H54 (cell line): ENCODE measurements at places on chromosomes 16 and 17.

GRCh38 chr16:28063591-28064061 is at the start of gene GSG1L:
Gene GSG1L (minus strand): TSS chr16:28063714. CDS start chr16:28063424, 290 bp downstream.
- DNase-seq, result no peak

DNA sequence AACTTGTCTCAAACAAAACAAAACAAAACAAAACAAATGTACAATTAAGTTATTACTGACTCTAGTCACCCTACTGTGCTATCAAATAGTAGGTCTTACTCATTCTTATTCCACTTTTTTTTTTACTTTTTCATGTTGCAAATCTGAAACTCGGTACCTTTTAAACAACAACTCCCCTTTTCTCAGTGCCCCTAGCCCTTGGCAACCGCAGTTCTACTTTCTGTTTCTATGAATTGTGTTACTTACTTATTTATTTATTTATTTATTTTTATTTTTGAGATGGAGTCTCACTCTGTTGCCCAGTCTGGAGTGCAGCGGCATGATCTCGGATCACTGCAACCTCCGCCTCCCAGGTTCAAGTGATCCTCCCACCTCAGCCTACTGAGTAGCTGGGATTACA is 104.0 kb downstream of the SLC39A11 start:
- no peak for DNase-seq

GRCh38 chr16:58118801-58119508 is 10.2 kb downstream of the CFAP20 start:
- no peak for DNase-seq

DNA sequence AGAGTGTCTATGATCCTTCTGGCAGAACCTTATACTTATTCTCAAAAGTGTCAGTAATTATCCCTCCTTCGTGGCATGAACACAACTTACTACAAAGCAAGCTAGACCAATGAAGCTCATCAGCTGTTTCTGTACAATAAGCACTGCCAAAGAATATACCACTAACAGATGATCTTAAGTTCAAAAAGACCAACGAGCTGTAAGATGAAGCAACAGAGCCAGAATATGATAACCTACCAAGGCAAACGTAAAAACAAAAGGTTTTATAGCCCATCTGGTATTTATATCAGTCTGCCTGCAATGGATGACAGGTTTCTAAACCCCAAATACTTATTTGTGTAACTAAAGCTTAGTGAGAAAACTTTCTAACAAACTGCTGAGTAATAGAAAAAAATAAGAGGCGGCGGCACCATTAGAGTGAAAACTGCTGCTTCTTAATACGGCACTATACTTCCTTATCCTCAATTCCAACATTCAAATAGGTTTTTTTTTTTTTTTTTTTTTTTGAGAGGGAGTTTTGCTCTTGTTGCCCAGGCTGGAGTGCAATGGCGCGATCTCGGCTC is 22.1 kb downstream of the NME2 start:
- no peak for DNase-seq
